ENCODE measurements at places on chromosomes 1 and 21.

DNA sequence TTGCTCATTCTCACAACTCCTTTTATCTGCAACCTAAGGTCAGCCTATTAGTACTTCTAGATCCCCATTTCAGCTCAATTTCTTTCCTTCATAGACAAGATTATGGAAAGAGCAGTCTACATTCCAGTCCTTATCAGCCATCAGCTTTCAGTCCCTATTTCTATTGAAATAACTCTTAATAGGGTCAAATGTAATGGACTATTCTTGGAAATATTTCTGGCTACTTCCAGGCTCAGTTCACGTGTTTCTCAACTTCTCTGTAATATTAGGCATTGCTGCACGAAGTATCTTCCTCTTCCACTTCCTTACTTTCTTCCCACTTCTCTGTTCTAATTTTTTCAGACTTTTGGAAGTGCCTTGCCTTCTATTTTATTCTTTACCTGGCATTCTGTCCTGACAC lies 232.9 kb upstream of the USP25 start:
- DNase-seq: no peak

GRCh38 chr1:212478467-212479025 lies 45.8 kb downstream of the NENF start:
- no peak for DNase-seq

- no peak for DNase-seq
Observed at GRCh38 chr1:21657456-21658190, 11.5 kb downstream of the RAP1GAP start.

GRCh38 chr1:44740179-44740617 lies 561 bp downstream of the KIF2C start:
- DNase-seq: no peak

GRCh38 chr1:1181129-1181937 lies 7.7 kb downstream of the TTLL10 start:
- DNase-seq: no peak

- no peak for DNase-seq
Observed at GRCh38 chr1:3351449-3352298, 102.8 kb upstream of the ARHGEF16 start.

DNA sequence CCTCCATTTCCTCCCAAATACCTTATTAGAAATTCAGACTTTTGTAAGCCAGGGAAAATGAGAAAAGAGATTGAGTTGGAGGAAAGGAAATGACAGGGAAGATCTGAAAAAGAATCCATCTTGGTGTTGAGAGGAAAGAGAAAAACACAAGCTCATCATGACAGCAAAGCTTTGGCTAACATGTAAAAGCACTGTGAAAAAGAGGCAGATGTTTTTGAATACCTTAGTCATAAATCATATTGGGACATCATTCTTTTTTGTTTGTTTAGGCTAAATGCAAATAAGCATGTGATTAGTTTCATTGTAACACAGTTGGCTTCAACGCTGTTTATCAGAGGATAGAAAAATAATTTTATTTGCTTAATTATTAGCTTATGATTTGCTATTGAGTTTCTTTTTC lies 64.6 kb downstream of the LHX8 start:
- DNase-seq: no peak

Data from activated T-helper 1 cell treated with Interleukin-2 at 50 U/mL for 16 hours (primary cell).